ENCODE measurements at places on chromosomes 4 and X. TPM values are rescaled to one million over a fixed set of nuclear protein-coding genes. Genes with fewer than 3 reads are reported as not detected.
A peak's percentile ranks its signal among the peaks of the same experiment; 100 is the strongest.

DNA sequence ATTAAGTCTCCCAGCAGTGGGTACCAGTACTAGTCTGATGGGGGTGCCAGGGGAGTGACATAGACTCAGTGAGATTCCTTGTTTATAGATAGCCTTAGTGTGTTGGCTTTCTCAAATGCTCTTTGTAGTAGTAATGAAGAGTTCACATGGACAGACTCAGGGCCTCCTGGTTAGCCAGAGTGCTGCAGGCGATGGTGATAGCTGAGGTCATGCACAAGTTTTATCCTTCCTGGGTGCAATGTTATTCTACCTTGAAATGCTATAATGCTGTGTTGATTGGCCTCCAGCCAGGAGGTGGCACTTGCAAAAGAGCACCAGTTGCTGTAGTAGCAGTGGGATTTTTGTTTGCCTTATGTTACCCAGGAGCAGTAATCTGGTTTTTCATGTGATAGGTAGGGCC lies 35.5 kb upstream of the ADH4 start:
- DNase-seq: no peak

DNA sequence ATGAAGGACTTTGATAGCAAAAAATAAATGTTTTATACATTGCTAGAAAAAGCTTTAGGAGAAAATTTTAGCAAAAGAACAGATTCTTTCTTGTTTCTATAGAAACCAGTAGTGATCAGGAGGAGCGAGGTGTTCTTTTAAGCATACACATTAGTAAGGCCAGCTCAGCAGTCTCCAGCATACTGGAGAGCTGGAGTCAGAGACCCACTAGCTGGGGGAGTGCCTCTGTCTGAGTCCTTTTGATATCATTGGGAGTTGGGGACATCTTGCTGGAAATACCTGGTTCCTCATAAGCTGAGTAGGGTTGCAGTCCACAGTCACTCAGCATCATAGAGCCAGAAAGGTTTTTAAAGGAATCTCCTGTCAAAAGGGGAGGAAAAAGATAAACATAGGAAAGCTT lies 67.4 kb downstream of the AFF2 start:
- DNase-seq: no peak

GRCh38 chr4:169626331-169627282 lies 6.2 kb downstream of the CLCN3 start:
- DNase-seq: no peak

DNA sequence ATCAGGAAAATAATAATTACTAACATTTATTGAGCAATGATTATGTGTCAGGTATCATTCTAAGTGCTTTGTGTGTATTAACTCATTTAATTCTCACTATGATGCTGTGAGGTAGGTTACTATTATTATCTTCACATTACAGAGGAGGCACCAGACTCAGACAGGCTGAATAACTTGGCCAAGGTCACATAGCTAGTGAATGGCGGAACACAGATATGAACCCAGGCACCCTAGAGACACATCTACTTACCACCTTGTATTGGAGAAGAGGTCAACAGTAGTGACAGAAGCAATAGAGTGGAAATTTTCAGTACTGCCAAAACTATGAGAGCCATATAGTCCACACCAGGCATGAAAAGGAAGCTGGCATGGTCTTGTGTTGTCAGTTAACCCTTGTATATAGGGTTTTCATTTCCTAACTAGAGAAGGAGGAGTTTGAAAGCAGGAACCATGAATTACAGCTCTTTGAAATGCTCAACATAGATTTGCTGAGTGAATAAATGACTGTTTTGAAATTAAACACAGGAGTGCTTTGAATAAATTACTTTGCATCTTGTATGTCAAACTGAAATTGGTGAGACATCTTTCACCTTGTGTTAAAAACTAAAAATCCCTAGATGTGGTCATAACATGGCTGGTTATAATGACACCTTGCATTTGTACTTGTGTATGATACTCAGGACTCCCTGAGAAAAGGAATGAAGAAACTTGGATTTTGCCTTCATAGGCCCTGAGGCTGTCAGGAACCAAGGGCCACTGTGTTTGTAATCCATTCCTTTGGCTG lies 71.8 kb downstream of the RTL9 start:
- DNase-seq: no peak

DNA sequence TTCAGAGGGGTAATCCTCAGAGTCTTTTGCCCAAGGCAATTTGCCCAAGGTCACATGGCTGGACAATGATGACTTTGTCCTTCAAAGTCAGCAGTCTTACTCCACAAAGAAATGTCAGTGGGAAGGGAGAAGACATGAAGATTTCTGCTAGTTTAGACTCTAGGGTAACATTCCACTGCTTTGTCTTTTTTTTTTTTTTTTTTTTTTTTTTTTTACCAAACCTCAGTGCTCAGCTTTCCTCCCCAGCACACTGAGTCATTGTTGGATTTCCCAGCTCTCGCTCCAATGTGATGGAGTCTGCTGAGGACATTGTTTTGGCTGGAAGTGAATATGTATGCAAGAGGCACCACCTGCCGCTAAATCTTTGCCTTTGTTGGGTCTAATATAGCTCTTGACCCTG lies 7.2 kb upstream of the C1QTNF7 start:
- DNase-seq: no peak

DNA sequence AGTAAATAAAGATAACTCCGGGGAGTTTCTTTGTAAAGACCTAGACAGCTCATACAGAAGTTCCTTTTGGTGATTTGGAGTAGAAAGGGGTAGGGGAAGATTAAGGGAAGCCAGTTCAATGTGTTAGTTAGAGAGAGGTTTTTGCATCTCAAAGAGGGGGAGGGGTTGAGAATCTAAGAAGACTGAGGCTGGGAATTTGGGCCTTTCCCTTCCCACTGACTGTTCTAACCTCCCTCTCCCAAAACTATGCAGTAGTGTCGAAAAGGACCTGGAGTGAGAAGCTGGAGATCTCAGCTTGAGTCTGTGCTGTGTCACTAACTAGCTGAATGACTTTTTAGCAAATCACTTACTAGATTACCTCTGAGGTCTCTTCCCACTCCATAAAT lies 55.7 kb upstream of the CCDC160 start:
- DNase-seq: no peak

GRCh38 chr4:165150545-165150944 lies 37.9 kb upstream of the TMEM192 start:
- DNase-seq: no peak

GRCh38 chr4:23614284-23614892 lies 275.5 kb downstream of the PPARGC1A start:
- DNase-seq: no peak

DNA sequence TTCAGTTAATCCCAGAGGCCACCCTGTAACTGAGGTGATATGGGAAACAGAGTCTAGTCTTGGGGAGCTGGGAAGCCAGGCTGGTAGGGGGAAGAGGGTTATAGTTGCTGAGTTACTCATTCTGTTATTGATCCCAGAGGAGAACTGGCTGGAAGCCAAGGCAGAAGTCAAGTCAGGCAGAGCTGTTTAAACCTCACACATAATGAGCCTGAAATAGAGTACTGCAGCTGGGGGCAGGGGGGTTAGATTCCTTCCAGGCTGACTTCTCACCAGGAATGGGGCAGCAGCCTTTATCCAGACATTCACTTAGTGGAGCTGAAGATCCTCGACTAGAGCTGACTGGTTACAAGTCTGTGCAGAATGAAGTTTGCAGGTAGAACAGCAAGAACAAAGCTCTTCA lies 144.9 kb downstream of the C4orf33 start:
- no peak for DNase-seq

DNA sequence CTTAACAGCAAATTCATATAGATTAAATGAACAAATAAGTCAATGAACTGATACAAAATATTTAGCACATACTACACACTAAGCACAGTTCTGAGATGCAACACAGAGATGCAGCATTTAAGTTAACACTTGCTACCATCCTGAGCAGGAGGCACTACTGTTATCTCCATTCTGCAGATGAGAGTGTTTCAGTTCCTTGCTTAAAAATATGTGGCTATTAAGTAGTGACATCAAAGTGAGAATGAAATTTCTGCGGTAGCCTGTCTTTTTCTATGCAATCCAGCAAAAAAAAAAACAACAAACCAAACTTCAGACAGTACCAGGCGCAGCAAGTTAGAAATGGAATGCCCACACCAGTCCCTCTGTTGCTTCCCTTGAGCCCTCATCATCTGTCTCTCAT lies 90.8 kb downstream of the SHISA3 start:
- no peak for DNase-seq

DNA sequence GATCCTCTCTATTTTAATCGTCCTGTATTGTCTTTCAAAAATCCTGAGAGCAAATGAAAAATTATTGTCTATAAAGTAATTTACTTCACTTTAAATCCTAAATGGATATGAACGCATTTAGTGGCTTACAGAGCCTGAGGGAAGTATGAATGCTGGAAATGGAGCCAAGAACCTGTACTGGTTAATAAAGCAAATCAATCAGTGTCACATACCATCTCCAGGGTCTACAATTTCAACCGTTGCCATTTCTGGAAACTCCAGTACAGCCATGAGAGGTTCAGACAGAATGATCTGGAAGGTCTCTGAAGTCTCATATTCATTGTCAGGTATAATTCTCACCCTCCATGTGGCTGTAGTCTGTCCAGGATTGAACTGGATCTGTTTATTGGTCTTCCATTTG lies 76.6 kb downstream of the FREM3 start:
- DNase-seq: no peak

DNA sequence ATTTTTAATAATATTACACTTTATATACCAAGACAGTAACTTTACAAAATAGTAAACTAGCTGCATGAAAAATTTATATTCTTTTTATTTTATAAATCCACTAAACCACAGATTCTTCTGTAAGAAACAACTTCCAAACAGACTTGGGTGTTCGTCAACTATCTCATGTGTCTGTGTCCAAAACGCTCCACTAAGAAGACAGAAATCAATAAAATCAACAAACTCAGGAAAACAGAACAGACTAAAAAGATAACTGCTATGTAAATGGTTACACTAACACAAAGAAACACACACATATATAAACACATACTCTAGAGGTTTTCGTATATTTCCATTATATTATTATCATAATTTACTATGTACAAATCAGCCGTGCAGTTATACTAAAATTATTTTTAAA lies 158.4 kb downstream of the PPP3CA start:
- DNase-seq: no peak

DNA sequence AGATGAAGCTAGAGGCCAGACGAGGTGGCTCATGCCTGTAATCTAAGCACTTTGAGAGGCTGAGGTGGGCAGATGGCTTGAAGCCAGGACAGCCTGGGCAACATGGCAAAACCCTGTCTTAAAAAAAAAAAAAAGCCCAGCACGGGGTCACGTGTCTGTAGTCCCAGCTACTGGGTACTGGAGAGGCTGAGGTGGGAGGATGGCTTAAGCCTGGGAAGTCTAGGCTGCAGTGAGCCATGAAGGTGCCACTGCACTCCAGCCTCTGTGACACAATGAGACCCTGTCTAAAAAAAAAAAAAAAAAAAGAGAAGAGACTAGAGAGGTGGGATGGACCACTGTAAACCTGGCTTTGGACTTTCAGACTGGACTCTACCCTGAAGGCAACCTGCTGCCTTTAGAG lies 10.7 kb upstream of the LRBA start:
- no peak for DNase-seq

DNA sequence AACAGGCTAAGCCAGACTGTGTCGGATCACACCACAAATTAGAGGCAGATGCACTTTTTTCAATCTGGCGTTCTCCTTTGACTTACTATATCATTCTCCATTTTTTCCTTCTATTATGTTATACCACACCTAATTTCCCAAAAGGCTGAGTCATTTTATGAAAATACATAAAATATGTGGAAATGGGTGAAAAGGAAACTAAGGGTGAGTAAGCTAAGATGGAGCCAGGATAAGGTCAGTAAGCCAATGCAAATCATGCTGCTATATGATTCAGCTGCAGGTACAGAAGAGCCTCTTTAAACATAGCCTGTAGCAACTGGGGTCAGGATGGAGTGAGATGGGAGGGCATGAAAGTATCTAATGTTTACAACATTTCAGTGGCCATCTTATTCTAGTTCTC lies 94.0 kb upstream of the TEX13A start:
- DNase-seq: no peak

GRCh38 chrX:11103006-11103405 lies 8.1 kb upstream of the HCCS start:
- no peak for DNase-seq

- DNase-seq: peak; percentile 76
Measured at GRCh38 chr4:87209696-87210095, 10.7 kb downstream of the KLHL8 start.

GRCh38 chr4:117907646-117908045 lies 126.6 kb upstream of the NDST3 start:
- no peak for DNase-seq

GRCh38 chrX:22944945-22945344 lies 54.8 kb upstream of the DDX53 start:
- no peak for DNase-seq

DNA sequence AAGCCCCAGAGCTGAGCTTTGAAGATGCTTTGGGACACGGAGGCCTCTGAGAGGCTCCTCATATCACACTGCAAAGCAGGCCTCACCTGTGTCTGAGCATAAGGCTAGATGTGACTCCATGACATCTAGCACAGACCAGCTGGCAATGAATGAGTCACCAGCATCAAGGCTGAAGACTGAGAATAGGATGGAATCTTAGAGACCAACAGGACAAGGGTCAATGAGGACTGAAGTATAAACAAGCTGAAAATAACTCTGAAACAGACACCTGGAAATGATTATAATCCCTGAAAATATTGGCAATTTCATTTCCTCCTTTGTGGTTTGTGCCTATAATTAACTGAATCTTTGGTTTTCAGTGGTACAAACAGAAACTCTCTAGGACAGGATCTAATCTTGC lies 87.1 kb upstream of the PRPS1 start:
- no peak for DNase-seq

GRCh38 chrX:21993265-21993664 lies 38.9 kb upstream of the PHEX start:
- peak; percentile 55 for DNase-seq

- no peak for DNase-seq
Measured at GRCh38 chrX:133722756-133723155, 262.6 kb downstream of the GPC3 start.

DNA sequence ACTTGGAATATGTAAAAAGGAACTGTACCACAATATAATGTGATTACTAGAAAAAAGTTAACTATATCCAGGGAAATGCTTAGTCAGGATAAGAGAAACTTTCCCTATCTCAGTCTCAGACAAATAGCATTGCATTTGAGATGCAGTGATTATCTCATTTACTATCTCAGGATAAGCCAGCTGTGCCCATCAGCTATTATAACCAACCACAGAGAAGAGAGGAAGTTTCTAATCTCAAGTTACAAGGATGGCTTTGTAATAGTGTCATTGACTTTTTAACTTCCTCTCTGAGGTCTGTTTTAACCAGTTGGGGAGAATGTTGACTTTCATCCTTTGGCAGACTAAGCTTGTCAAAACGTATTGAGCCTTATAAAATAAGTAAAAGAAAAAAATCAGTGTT lies 56.5 kb downstream of the SNX25 start:
- DNase-seq: no peak

The CXCL1 gene
- total RNA-seq: 0.81 TPM

The HS6ST2 gene
- 0.08 TPM for total RNA-seq

The MAGEB17 gene
- not detected for total RNA-seq

The NPFFR2 gene
- not detected for total RNA-seq

The PPP2R2C gene
- total RNA-seq: 8.1 TPM

The ADRA2C gene
- total RNA-seq: 6.2 TPM

The PDGFRA gene
- total RNA-seq: 29.8 TPM

The TMSB15A gene
- not detected for total RNA-seq
